Naive thymus-derived CD8-positive, alpha-beta T cell (primary cell): ENCODE measurements at places on chromosomes 1 and 21.

DNA sequence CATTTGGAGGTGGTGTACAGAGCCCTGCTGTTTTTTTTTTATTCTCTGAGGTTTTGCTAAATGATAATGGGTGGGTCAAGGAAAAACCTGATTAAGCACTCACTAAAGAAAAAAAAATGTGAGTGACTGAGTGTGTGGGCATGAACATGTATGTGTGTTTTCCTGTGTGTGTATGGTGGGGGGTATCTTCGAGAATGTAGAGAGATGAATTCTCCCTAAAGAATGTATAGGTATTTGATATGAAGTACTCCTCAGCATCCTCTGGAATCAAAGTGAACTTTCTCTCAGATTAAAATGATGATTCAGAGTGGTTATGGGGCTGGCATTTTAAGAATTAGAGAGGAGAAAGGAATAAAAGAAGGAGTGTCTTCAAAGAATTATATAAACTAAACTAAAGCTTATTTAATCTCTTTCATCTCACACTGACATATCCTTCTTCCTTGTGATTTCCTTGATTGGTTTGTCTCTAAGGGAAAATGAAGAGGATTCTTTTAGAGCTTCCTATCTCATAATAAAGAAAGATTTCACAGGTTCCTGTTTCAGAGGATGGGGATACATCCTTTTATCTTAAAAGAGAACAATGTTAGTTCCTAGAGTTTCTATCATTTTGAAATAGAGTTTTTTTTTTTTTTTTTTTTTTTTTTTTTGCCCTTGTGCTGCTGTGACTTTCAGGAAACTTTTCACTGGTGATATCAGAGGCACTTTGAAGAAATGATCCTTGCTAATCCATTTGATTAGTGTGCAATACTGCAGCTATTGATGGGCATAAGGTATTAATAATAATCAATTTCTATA, 23.9 kb downstream of the S1PR1 start:
- DNase-seq = no peak

DNA sequence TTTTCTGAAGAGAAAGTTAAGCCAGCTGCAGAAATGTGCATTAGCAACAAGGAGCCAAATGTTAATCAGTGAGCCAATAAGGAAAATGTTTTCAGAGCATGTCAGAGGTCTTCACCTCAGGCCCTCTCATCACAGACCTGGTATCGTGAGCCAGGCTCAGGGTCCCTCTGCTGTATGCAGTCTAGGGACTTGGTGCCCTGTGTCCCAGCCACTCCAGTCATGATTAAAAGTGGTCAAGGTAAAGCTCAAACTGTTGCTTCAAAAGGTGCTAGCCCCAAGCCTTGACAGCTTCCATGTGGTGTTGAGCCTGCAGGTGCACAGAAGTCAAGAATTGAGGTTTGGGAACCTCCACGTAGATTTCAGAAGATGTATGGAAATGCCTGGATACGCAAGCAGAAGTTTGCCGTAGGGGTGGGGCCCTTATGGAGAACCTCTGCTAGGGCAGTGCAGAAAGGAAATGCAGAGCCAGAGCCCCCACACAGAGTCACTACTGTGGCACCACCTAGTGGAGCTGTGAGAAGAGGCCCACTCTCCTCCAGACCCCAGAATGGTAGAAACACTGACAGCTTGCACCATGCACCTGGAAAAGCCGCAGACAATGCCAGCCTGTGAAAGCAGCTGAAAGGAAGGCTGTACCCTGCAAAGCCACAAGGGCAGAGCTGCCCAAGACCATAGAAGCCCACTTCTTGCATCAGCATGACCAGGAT, 1128.7 kb downstream of the AMY1C start:
- DNase-seq = no peak

GRCh38 chr1:220880726-220881506, 1.7 kb downstream of the HLX start:
- no peak for DNase-seq

GRCh38 chr1:7517611-7518330, 253.3 kb upstream of the VAMP3 start:
- DNase-seq = no peak

DNA sequence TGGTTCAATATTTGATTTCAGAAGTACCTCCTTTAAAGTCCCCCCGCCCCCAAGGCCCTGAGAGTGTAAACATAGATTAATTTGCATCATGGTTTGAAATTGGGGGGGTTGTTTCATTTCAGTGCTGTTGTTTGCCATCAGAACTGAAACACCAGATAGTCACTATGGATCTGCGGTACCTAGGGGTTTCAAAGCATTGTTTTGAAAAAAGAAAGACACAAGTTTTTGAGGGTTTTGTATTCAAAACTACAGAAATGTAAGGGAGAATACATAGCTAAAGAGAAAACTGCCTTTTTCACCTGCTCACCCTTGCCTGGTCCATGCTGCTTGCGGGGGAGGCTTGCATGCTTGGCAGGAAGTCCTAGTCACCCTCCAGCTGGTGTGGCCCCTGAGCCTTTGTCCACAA, 59.3 kb downstream of the ACP6 start:
- no peak for DNase-seq

- DNase-seq = no peak
These were observed 182.5 kb downstream of the ADSS2 start for GRCh38 chr1:244269169-244269568.

GRCh38 chr1:90106311-90106710, 111.4 kb downstream of the ZNF326 start:
- no peak for DNase-seq

GRCh38 chr1:153478047-153478691, 17.7 kb upstream of the S100A7 start:
- DNase-seq = no peak
